Activated T-cell treated with anti-CD3 and anti-CD28 coated beads, Interleukin-2, amount 50 U/mL, for 72 hours (primary cell): ENCODE measurements at places on chromosomes 3 and 15. TPM values are rescaled to one million over a fixed set of nuclear protein-coding genes. Genes with fewer than 3 reads are reported as not detected.
A peak's percentile ranks its signal among the peaks of the same experiment; 100 is the strongest.

DNA sequence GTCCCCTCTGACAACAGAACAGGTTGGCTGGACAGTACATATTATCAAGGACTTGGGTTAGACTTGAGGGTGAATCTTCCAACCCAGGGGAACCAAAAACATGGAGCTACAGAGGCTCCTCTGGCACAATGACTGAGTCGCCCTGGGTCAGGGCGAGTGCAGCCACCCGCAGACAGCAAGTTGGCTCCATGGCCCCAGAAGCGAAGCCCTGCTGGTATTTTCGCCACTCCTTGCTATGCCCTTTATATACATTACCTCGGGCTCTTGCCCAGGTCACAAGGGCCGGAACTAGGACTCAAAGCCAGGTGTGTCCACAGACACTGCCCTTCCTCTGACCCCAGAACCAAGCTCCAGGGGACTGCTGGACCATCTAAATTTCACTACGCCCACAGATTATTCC, 64.6 kb downstream of the ADCY5 start:
- no peaks in the 10 kb centered on the region for H3K4me1 ChIP-seq
- no peaks in the 10 kb centered on the region for H3K36me3 ChIP-seq
- H3K4me3 ChIP-seq = no peak overlapping the region
- no peak for DNase-seq
- H3K27ac ChIP-seq = no peak overlapping the region
- H3K27me3 ChIP-seq = peaks cover 10% of the 10 kb centered on the region

- no peaks in the 10 kb centered on the region for H3K27me3 ChIP-seq
- peaks cover 13% of the 10 kb centered on the region for H3K4me1 ChIP-seq
- no peaks in the 10 kb centered on the region for H3K36me3 ChIP-seq
- no peak for DNase-seq
These were observed 5.1 kb downstream of the HIGD2B start for GRCh38 chr15:72680931-72681330.

DNA sequence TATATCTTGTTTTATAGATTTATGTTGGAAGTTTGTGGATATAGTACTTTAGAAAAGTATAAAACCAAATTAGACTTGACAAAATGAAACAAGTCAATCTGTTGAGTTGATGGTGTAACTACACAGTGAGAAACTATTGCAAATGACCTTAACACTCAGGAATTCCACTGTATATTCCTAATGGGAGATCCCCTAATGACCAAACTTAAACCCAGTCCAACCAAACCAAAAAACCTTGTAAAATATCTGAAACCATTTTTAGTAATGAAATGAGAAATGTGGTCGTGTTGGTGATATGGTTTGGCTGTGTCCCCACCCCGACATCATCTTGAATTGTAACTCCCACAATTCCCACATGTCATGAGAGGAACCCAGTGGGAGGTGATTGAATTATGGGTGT, 31.9 kb upstream of the ATP13A3 start:
- no peak for DNase-seq
- peaks cover 48% of the 10 kb centered on the region for H3K27me3 ChIP-seq
- H3K4me1 ChIP-seq = peaks cover 44% of the 10 kb centered on the region
- no peak overlapping the region for H3K27ac ChIP-seq

GRCh38 chr3:172040078-172040980, 951 bp downstream of the FNDC3B start:
- H3K4me3 ChIP-seq = peak overlapping the region; percentile 97
- H3K27ac ChIP-seq = no peak overlapping the region
- H3K27me3 ChIP-seq = no peaks in the 10 kb centered on the region

DNA sequence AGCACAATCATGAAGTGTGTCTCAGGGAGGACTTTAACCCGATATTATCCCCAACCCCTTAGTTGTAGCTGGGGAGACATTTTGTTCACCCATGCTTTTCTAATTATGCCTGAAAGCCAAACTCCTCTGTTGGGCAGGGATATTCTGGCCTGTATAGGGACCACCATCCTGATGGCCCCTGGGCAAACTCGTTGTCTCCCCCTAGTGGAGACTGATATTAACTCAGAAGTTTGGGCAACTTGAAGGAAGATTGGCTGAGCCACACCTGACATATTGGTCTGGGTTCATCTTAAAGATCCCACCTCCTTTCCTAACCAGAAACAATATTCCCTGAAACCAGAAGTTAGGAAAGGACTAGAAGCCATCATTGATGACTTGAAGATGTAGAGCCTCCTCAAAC, 42.3 kb downstream of the TM4SF18 start:
- H3K4me3 ChIP-seq = no peak overlapping the region
- H3K4me1 ChIP-seq = no peaks in the 10 kb centered on the region
- no peak overlapping the region for H3K27ac ChIP-seq

DNA sequence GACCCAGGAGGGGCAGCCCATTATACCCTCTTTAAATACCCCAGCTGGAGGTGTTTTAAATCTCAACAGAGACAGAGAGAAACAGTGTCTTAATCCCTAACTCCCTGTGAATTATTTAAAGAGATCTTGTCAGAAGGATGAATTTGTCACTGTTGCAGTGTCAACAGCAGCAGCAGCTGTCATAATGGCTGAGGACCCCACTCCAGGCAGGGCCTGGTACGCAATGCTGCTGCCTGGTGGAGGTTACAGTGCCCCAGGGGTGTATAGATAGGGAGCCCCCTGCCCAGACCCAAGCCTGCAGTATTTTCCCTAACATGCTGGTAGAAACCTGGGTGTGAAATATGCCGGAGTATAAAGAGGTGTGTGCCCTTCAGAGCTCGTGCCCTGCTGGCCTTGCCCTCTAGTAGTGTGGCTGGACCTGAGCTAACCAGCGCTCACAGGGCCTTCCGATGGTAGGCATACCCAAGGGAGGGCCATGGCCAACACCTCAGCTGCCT, 143.0 kb downstream of the EPHB1 start:
- H3K36me3 ChIP-seq = no peaks in the 10 kb centered on the region
- H3K27me3 ChIP-seq = peaks cover 8% of the 10 kb centered on the region
- no peaks in the 10 kb centered on the region for H3K4me1 ChIP-seq
- no peak for DNase-seq
- no peak overlapping the region for H3K4me3 ChIP-seq
- no peak overlapping the region for H3K27ac ChIP-seq

The TUSC7 gene
- total RNA-seq = not detected
